ENCODE measurements at places on chromosomes 5 and 9.
A peak's percentile ranks its signal among the peaks of the same experiment; 100 is the strongest.

DNA sequence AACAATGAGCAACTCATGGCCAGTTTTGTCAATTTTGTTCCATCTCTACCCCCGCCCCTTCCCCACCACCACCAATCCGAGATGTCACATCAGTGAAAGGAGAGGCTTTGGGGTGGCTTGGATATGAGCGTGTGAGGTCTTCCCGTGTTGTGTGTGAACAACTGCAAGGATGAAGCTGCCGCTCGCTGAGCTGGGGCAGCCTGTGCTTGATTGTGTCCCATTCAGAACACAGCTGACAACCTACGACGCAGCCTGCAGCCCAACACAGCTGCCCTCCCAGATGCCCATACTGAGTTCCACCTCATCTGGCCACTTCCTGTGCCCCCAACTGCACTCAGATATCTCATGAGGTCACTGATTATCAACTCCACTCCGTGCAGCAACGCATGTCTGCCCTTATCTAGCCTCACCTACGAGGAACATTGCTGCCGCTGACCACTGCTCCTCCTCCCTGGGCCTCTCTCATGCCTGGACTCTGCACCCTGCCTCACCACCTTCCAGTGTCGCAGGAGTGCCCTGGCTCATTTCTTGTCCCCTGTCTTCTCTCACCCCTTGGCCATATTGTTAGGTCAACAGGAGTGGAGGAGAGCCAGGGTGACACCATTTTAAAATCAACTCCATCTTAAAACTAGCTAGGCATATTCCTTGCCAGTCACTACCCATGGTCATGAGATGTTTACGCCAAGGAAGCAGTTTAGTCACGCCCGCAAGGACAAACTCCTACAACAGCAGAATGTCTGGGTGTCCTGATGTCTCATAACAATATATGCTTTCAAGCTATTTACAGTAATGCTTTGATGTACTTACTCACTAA lies 7.3 kb upstream of the IL4 start:
- DNase-seq, result no peak

DNA sequence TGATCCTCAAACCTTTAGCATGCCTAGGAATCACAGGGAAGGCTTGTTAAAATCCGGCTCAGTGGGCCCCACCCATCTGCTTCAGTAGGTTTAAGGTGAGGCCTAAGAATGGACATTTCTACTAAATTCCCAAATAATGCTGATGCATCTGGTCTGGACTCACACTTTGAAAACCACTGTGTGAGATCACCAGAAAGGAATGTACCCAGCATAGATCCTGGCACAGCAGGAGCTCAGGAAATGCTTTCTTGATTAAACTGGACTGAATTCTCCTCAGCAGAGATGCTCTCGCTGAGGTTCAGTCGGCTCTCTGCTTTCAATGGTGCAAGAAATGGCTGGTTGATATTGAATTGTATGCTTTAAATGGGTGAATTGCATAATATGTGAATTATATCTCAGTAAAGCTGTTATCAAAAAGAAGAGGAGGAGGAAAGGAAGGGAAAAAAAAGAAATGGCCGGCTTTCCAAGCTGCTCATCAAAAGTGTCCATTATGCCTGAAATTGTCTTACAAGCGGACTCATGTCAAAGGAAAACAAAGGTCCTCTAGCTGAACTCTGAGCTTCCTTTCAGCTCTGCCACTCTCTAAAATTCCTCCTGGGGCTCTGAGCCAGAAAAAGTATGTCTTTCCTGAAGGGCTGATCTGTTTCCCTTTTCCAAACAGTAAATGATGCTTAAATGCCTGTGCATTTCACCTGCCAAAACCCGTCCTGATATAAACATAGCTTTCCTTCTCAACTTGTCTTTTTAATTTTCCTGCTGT lies 77.6 kb upstream of the SAP30L start:
- DNase-seq, result no peak

GRCh38 chr5:96835791-96836191 lies 28.0 kb upstream of the ERAP1 start:
- DNase-seq, result no peak

GRCh38 chr5:17679597-17680203 lies 45.4 kb downstream of the TAF11L14 start:
- no peak for DNase-seq

DNA sequence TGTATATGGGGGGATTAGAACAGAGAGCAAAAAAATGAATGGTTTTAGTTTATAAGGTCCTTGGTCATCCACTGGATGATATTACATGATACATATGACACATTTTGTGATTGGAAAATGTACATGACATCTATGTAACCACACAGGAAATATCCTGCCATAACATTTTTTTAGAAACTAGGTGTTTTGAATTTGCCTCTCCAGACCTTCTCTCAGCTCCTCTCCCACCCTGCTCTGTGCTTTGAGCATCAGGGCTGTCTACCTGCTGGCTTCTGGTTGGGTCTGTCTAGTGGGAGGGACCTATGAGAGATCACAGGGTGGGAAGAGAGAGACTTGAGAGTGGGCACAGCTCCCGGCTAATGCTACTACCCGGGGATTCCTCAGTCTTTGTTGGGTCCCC lies 24.4 kb downstream of the AKNA start:
- DNase-seq, result no peak

- no peak for DNase-seq
Measured at GRCh38 chr5:96337048-96337781, 95.8 kb downstream of the PCSK1 start.

- DNase-seq, result no peak
Measured at GRCh38 chr9:105257809-105258208, 13.4 kb downstream of the SLC44A1 start.

- DNase-seq, result no peak
Measured at GRCh38 chr5:41252036-41252435, 38.7 kb upstream of the C6 start.

DNA sequence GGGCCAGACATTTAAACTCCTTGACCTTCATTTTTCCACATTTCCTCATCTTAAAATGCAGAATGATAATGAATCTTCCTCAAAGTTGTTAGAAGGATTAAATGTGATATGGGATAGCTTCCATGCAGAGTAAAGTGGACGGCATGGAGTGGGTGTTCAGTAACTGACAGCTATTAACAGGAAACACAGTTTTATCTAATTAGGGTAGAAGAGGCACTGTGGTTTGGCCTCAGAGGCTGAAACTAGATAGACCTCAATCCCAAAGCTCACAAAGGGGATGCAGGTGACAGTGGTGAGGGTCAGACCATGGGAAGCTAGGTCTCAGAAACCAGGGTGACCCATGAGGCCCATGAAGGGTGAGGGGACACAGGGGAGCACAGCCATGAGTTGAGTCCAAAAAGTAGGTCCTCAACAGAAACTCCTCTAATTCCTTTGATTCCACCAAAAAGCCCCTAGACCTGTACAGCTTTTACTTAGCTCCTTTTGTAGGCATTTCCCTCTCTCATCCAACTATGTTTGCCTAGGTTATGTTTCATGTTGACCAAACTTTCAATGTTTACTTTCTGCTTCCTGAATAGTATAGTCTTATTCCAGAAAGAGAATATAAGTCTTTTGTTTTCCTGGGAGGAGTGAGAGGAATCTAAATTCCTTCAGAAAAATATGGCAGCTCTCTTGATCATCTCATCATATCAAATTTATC lies 27.9 kb upstream of the GLDC start:
- no peak for DNase-seq

- no peak for DNase-seq
Measured at GRCh38 chr5:54171645-54172384, 138.6 kb downstream of the ARL15 start.

DNA sequence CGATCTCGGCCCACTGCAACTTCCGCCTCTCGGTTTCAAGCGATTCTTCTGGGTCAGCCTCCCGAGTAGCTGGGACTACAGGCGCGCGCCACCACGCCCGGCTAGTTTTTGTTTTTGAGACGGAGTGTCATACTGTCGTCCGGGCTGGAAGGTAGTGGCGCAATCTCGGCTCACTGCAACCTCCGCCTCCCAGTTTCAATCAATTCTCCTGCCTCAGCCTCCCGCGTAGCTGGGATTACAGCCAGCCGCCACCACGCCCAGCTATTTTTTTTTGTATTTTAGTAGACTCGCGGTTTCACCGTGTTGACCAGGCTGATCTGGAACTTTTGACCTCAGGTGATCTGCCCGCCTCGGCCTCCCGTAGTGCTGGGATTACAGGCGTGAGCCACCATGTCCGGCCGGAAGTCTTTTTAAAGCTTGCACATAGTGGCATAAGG lies 1.2 kb downstream of the SMC5 start:
- DNase-seq, result no peak

GRCh38 chr5:177439518-177440053 lies 7.0 kb upstream of the PRR7 start:
- DNase-seq, result no peak

DNA sequence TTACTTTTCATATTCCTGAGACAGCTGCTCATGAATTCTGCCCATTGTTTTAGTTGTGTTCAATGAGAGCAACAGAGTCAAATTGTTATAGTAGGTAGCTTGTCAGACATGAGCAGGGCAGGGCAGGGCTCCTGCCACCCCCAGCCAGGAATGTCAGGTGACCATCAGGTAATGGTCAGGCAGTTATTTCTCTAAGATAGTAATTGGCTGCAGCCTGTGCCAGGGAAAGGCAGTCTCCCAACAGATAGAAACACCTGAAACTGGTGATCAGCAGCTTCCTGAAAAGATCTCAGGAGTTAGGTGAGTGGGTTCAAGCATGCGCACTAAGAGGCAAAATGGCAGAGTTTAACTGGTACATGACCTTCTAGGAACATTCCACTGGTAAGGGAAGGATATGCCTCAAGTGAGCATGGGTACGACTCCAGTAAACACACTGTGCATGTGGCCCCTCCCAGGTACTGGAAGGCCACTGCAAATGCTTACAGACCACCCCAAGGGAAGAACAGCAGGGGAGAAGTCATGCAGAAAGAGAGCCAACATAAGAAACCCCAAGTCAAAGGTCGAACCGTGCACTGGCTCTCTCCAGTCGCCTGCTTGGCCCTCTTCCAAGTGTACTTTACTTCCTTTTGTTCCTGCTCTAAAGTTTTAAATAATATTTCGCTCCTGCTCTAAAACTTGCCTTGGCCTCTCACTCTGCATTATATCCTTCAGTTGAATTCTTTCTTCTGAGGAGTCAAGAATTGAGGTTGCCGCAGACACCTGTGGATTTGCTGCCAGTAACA lies 25.1 kb downstream of the CARTPT start:
- no peak for DNase-seq

DNA sequence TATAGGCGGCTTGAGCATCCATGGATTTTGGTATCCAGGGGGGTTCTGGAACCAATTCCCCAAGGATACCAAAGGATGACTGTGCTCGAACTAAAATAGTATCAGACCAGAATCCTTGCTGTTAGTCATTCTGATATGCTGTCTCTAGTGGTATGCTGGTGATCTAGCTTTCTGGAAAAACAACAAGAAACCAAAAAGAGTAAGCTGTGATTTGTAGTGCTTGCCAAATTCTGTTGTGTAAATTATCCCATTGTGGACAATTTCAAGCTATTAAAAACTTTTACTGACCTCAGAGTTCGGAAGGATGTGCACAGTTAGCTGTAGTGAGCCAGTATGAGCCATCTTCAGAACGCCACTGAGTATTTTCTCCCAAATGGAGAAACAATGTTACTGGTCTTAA lies 99.0 kb upstream of the FBN2 start:
- DNase-seq, result no peak

DNA sequence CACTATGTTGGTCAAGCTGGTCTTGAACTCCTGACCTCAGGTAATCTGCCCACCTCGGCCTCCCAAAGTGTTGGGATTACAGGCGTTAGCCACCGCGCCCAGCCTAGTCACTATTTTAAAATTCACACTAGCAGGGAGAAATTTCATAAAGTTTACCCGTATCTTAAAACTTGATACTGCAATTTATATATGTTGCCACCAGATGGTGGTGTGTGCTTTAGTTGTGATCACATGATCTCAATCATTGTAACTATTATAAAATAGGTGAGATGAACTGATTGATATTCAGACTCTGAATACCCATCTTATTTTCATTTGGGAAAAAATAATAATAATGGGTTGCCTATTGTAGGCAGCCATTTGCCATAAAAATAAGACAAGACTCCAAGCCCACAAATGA lies 1330.4 kb upstream of the WWC1 start:
- DNase-seq, result no peak

DNA sequence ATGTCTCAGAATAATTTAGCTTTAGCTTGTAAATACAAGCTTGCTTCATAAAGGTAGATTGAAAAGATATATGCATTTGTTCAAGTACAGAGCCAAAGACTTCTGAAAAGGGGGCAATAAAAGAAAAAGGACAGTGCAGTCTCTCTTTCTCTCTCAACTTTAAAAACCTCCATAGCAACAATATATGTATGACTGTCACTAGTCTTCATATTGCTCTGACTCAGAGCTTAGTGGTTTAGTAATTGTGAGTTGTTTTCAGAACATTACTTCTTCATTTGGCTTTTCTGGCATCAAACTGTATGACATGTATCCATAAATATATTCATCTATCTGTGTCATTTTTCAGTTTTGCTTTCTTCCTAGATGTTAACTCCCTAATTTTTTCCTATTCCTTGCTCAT lies 194.6 kb upstream of the KIF2A start:
- no peak for DNase-seq

- no peak for DNase-seq
Measured at GRCh38 chr5:85069659-85070640, 685.3 kb upstream of the EDIL3 start.

- no peak for DNase-seq
Measured at GRCh38 chr9:14441976-14442651, 128.2 kb upstream of the NFIB start.

GRCh38 chr9:129068990-129069861 lies 11.7 kb upstream of the DOLPP1 start:
- DNase-seq, result no peak

- DNase-seq, result no peak
Measured at GRCh38 chr9:1647776-1648175, 367.4 kb upstream of the SMARCA2 start.

GRCh38 chr5:9462109-9462508 lies 83.8 kb downstream of the SEMA5A start:
- no peak for DNase-seq

GRCh38 chr5:175214152-175214551 lies 229.8 kb downstream of the DRD1 start:
- no peak for DNase-seq

DNA sequence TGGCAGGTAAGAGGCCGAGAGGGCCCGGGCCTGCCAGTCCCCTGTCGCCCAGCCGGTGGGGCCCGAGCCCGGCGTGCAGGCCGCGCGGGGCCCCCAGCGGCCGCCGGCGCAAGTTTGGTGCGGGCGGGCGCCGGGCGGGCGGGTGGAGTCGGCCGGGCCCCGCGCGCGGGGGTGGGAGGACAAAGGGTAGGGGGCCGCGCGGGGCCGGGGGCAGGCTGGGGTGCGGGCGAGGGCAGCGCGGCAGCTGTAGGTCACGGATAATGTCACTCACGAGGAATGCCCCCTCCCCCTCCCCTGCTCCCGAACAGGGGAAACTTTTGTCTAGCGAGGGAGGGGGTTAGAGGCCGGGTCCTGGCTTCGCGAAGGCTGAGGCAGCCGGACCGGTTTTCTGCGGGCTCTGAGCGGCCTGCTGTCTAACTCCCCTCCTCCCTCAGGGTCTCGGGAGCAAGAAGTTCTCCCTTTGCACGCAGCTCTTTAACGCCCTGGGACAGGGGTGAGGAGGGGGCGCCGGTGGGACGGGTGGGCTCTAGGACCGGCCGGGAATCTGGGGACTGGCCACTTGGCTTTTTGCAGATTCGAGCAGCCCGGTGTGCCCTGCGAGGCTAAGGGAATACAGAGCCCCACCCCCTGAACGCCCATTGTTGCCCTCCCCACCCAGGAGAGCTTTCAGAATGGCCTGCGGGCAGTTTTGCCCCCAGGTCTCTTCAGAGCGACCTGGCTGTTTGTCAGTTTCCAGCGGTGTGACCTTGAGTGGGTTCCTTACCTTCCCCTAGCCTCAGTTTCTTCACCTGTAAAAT lies 21.3 kb upstream of the NDST1 start:
- no peak for DNase-seq

- no peak for DNase-seq
Measured at GRCh38 chr5:133847886-133848285, 120.5 kb downstream of the C5orf15 start.

GRCh38 chr9:37197158-37198038 lies 77.0 kb downstream of the ZCCHC7 start:
- peak; percentile 25 for DNase-seq

All from NCI-H2171 (cell line).